Stimulated activated CD8-positive, alpha-beta memory T cell treated with anti-CD3 and anti-CD28 coated beads, Interleukin-7, amount 100 ng/mL, for 1 hour (primary cell): ENCODE measurements at places on chromosomes 11 and 22.

GRCh38 chr11:122265981-122266380 is 150.0 kb upstream of the BLID start:
- no peak for DNase-seq

- peak; percentile 39 for DNase-seq
These were observed 49.0 kb downstream of the OR4D9 start for GRCh38 chr11:59560290-59560701.

- DNase-seq = no peak
These were observed 4.5 kb downstream of the MYEOV start for GRCh38 chr11:69298267-69299022.

DNA sequence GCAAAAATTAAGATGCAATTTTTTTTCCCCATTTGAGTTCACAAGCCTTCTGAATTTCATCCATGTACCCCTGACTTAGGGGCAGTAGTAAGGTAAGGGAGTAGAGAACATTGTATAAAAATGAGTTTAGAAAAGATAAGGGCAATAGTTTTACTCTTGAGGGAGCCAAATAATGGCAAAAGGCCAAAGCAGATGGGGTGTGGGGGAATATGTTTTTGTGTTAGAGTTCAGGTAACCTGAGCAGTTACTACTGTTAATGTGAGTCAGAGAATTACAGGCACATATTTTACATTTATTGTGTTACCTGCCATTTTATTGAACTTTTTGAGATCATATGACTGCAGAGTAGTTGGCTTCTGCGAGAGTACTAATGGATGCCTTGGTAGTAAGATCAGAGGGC is 3.1 kb downstream of the EED start:
- no peak for DNase-seq
